ENCODE measurements at places on chromosomes 2 and 18. TPM values are rescaled to one million over a fixed set of nuclear protein-coding genes. Genes with fewer than 3 reads are reported as not detected.

DNA sequence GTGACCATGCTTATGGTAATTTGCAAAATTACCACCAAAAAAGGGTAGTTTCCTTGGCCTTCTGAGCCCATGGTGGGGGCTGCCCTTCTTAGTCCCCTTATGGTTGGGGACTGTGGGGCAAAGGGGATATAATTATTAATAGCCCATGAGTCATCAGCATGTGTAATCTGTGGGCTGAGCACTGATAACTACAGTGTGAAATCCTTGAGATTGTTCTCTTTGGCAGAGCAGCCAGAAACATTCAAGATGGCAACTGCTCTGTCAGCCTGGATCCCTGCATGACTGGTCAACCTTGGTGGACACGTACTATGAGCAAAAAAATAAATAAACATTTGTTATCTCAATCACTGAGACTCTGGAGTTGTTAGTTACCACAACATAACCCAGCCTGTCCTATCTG lies 61.3 kb downstream of the MGAT4A start:
- DNase-seq = no peak

Gene REG1B
- polyA plus RNA-seq = not detected

Gene FER1L5
- 0.74 TPM for polyA plus RNA-seq

DNA sequence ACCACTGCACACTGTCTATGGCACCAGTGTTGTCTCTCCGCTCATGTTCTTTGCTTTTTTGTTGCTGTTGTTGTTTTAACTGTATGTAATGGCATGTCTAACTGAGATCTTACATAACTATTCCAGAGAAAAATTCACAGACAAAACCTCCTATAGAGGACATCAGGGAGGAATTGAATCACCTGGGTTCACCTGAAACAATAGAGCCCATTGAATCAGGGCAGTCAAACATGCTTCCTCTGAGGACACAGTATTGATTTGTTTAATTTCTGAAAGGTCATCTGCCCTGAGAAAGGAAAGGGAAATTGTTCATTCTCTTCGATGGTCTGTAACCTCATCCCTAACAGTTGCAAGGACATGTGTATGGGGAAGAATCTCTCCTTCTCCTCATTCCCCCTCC lies 237.5 kb downstream of the SRBD1 start:
- no peak for DNase-seq

Gene NDC80
- polyA plus RNA-seq = 27.2 TPM
